Cardiac muscle cell (in vitro differentiated cells and primary cell): ENCODE measurements at places on chromosomes 3 and 15. TPM values are rescaled to one million over a fixed set of nuclear protein-coding genes. Genes with fewer than 3 reads are reported as not detected.

- DNase-seq = peak; percentile 29
- no peaks in the 10 kb centered on the region for H3K4me1 ChIP-seq
- no peak overlapping the region for H3K27ac ChIP-seq
- no peak overlapping the region for H3K4me3 ChIP-seq
- no peaks in the 10 kb centered on the region for H3K36me3 ChIP-seq
Measured at GRCh38 chr15:69712991-69713390, 260.4 kb downstream of the RPLP1 start.

DNA sequence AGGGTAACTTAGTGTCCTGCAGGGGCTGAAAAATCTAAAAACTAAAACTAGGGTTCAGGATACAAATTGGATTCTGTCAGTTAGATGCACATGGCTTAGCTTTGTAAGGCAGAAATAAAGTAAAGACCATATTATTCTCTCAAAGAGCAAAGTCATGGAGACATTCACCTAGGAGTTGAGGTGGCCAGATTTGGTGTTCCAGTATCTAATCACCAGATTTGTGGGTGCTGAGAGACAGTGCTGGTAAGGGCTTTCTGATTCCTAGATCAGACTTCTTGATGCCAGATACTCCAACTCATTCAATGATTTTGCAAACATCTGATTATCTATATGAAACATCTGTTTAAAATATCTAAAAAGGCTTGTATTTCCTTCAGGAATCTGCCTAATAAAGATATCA, 28.3 kb upstream of the TBC1D5 start:
- H3K27ac ChIP-seq = no peak overlapping the region
- no peaks in the 10 kb centered on the region for H3K4me1 ChIP-seq
- H3K4me3 ChIP-seq = no peak overlapping the region
- no peaks in the 10 kb centered on the region for H3K36me3 ChIP-seq

- no peaks in the 10 kb centered on the region for H3K36me3 ChIP-seq
- H3K4me1 ChIP-seq = peaks cover 5% of the 10 kb centered on the region
- H3K4me3 ChIP-seq = no peak within 1 kb of the TSS
- peaks cover 85% of the 10 kb centered on the region for H3K27me3 ChIP-seq
- DNase-seq = no peak
- no peak within 1 kb of the TSS for H3K27ac ChIP-seq
Measured at GRCh38 chr15:79282371-79283251, at the start of gene ANKRD34C. ANKRD34C (plus strand) TSS chr15:79282722; CDS start chr15:79293285, 10,563 bp downstream.

DNA sequence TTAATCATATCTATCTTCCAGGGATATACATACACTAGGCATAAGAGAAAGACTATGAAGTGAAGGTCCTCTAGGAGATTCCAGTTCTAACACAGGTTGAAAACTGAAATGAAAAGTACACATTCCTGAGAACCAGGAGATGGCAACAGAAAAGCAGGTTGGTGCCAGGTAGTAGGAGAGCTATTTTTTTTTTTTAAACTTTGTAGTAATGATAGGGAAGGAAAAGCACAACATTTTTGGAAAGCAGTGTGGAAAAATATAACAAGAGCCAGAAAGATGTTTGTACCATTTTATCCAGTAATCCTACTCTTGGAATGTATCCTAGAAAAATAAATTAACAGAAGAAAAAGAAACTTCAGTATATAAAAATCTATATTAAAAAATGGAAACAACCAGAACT, 189.9 kb downstream of the DTWD1 start:
- H3K36me3 ChIP-seq = no peaks in the 10 kb centered on the region
- no peaks in the 10 kb centered on the region for H3K4me1 ChIP-seq
- H3K27ac ChIP-seq = no peak overlapping the region

GRCh38 chr3:41888368-41889076, 73.4 kb downstream of the ULK4 start:
- no peak overlapping the region for H3K4me3 ChIP-seq
- H3K27ac ChIP-seq = no peak overlapping the region
- no peaks in the 10 kb centered on the region for H3K27me3 ChIP-seq
- H3K36me3 ChIP-seq = no peaks in the 10 kb centered on the region

- peaks cover 11% of the 10 kb centered on the region for H3K4me1 ChIP-seq
- no peak overlapping the region for H3K4me3 ChIP-seq
- H3K36me3 ChIP-seq = no peaks in the 10 kb centered on the region
- no peak overlapping the region for H3K27ac ChIP-seq
Measured at GRCh38 chr3:10432931-10433330, 72.5 kb downstream of the ATP2B2 start.

DNA sequence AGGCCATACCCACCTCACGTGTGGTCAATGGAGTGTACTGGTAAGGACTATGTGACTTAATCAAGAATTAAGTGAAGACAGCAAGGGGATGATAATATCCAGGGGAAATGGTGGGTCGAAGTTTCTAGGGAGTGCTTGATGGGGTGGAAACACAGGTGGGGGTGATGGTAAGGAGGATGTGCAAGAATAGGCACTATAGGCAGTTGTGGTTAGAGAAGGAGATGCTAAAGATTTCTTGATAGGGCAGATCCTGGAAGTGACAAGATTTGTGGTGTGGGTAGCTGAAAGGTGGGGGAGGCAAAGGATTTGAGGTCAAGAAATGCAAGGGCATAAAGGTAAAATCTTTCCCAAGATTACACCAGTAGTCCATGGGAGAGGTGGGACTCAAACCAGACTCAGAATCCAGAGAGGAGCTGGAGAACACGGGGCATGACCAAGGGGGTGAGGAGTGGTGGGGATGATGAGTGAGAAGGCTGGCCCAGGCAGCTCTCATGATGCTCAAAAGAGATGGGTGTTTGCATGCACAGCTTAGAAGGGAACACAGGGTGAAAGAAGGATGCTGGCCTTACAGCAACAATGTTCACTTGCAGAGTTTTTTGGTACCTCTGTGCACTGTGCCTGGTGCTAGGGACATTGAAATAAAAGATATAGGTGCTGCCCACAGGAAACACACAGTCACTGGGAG, 78.4 kb downstream of the CCR1 start:
- no peaks in the 10 kb centered on the region for H3K36me3 ChIP-seq
- H3K27ac ChIP-seq = no peak overlapping the region
- no peaks in the 10 kb centered on the region for H3K4me1 ChIP-seq
- H3K4me3 ChIP-seq = no peak overlapping the region
- no peak for DNase-seq

GRCh38 chr15:98547275-98547674, 101.1 kb upstream of the IGF1R start:
- no peak overlapping the region for H3K27ac ChIP-seq
- H3K36me3 ChIP-seq = no peaks in the 10 kb centered on the region
- no peak for DNase-seq
- peak overlapping the region; percentile 50 for H3K4me3 ChIP-seq
- H3K4me1 ChIP-seq = no peaks in the 10 kb centered on the region
- peaks cover 7% of the 10 kb centered on the region for H3K27me3 ChIP-seq

- no peaks in the 10 kb centered on the region for H3K27me3 ChIP-seq
- H3K36me3 ChIP-seq = no peaks in the 10 kb centered on the region
- no peak overlapping the region for H3K27ac ChIP-seq
- no peak for DNase-seq
- peaks cover 25% of the 10 kb centered on the region for H3K4me1 ChIP-seq
Measured at GRCh38 chr3:32595323-32595722, 24.7 kb upstream of the DYNC1LI1 start.

GRCh38 chr3:20123131-20123652, 62.8 kb downstream of the SGO1 start:
- no peaks in the 10 kb centered on the region for H3K27me3 ChIP-seq
- H3K27ac ChIP-seq = no peak overlapping the region

DNA sequence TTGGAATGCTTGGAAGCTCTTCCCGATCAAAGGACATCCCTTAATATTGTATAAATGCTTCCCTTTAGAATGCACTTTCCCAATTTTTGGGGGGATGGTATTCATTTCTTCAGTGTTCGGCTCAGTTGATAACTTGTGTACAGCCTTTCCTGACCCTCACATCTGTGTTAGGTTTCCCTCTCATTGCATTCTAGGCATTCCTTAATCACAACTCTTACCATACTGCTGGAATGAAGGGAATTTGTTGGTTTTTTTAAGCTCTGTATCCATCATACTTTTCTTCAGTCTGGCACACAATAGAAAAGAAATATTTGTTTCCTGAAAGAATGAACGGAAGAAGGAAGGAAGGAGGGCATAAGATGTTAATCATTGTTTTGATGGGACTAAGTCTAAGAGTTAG, 119.5 kb downstream of the CHST2 start:
- no peak for DNase-seq
- H3K27me3 ChIP-seq = no peaks in the 10 kb centered on the region
- no peaks in the 10 kb centered on the region for H3K36me3 ChIP-seq
- H3K27ac ChIP-seq = no peak overlapping the region
- no peak overlapping the region for H3K4me3 ChIP-seq

DNA sequence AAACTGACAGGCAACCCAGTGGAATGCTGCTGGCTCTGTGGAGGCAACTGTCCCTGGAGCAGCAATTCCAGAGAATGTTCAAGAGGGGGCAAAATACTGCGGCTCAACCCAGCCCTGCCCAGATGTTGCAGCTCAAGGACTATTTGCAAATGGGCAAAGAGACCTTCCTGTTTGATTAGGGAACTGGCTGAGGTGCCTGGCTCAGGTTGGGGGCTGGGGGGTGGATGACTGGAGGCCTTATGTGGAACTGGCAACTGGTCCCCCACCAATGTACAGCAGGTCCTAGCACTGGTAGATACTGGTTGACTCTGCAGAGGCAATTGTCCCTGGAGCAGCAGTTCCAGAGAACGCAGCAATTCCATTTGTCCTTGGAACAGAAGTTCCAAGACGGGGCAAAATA, 302.5 kb downstream of the ZPLD1 start:
- H3K4me1 ChIP-seq = no peaks in the 10 kb centered on the region
- no peak overlapping the region for H3K27ac ChIP-seq
- no peaks in the 10 kb centered on the region for H3K27me3 ChIP-seq

DNA sequence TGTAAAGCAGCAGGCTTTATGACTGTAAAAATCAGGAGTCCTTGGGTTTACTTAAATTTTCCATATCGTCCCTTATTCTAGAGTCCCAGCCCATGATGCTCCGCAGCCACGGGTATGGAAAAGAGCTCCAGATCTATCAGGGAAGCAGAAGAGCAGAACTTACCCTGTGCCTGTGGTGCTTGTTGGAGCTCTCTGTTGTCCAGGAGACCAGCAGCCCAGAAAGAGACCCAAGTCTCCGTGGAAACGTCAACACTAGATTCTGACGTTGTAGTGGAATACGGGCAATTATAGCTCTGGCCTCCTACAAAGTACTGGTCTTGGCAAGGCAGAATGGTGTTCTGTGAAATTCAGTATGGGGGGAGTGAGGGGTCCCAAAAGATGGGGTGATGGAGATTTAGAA, 2.0 kb downstream of the GMNC start:
- H3K4me3 ChIP-seq = no peak overlapping the region
- no peak for DNase-seq
- no peaks in the 10 kb centered on the region for H3K4me1 ChIP-seq
- no peaks in the 10 kb centered on the region for H3K36me3 ChIP-seq
- H3K27ac ChIP-seq = no peak overlapping the region
- H3K27me3 ChIP-seq = peaks cover 43% of the 10 kb centered on the region

DNA sequence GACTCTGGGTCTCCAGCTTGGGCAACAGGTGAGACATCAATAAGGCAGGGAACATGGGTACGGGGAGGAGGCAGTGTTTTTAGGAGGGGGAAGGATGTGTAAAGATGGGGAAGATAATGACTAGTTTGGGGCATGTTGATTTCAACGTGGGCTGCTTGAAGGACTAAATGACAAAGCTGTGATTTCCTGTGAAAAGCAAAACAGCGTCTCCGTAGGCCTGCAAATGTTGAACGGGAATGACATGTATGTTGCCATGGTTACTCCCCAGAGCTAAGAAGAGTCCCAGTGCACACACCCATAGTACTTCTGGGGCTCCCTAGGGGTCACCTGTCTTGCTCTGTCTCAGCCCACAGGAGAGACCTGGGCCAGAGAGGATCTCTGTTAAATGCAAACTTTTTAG, 71.3 kb upstream of the ETV5 start:
- no peaks in the 10 kb centered on the region for H3K36me3 ChIP-seq
- H3K4me3 ChIP-seq = no peak overlapping the region
- DNase-seq = no peak
- no peaks in the 10 kb centered on the region for H3K27me3 ChIP-seq
- H3K27ac ChIP-seq = no peak overlapping the region

- no peak overlapping the region for H3K4me3 ChIP-seq
- DNase-seq = no peak
- H3K27me3 ChIP-seq = no peaks in the 10 kb centered on the region
- H3K27ac ChIP-seq = no peak overlapping the region
Measured at GRCh38 chr15:89307791-89308190, 26.8 kb downstream of the POLG start.

DNA sequence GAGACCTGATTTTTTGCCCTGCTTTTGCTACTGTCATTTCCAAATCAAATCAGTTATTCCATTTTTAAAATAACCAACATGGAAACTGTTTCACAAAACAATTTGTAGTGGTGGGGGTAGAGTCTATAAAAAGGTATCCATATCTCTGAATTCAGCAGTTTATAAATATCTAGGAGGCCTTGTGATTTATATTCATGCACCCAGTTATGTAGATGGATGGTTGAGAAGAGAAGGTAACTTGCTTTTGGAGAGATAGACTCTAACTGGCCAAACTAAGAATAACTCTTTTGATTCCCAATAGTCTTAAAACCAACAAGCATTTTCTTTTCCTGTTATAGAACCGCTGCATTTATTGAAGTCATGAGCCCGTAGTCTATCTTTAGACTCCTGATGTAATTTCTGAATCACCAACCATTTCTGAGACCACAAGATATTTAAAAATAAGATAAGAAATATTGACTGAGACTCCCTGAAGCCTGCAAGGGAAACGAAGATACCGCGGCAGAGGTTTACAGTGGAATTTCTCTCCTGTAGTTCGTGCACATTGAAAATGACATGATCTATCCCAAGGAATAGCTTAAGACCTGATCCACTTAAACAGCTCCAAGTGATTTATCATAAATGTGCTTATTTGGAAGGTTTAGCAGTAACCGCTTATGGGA, 68.5 kb downstream of the SAMMSON start:
- peak; percentile 58 for DNase-seq
- H3K36me3 ChIP-seq = no peaks in the 10 kb centered on the region
- no peak overlapping the region for H3K27ac ChIP-seq
- H3K4me3 ChIP-seq = no peak overlapping the region
- no peaks in the 10 kb centered on the region for H3K27me3 ChIP-seq
- H3K4me1 ChIP-seq = peaks cover 12% of the 10 kb centered on the region

GRCh38 chr3:132843851-132844553, 121.8 kb upstream of the NPHP3 start:
- no peaks in the 10 kb centered on the region for H3K4me1 ChIP-seq
- no peak for DNase-seq
- H3K27me3 ChIP-seq = no peaks in the 10 kb centered on the region
- no peak overlapping the region for H3K27ac ChIP-seq
- no peak overlapping the region for H3K4me3 ChIP-seq
- H3K36me3 ChIP-seq = no peaks in the 10 kb centered on the region

- H3K4me3 ChIP-seq = peak overlapping the region; percentile 81
- H3K27me3 ChIP-seq = peaks cover 6% of the 10 kb centered on the region
- peak overlapping the region; percentile 78 for H3K27ac ChIP-seq
- peaks cover under 1% of the 10 kb centered on the region for H3K36me3 ChIP-seq
- H3K4me1 ChIP-seq = peaks cover 6% of the 10 kb centered on the region
Measured at GRCh38 chr3:126356373-126357264, 589 bp downstream of the KLF15 start.

Gene SCN11A
- 0.28 and 0.60 TPM in 2 replicates for total RNA-seq

Gene HDC
- 0.56 TPM in 1 of 2 replicates, not detected in the other for total RNA-seq

Gene SGO1
- total RNA-seq = 2.4 and 11.4 TPM in 2 replicates

Gene ADAMTS9
- total RNA-seq = 114 and 168 TPM in 2 replicates

Gene SUSD5
- 4.3 and 7.1 TPM in 2 replicates for total RNA-seq

Gene RASGRP1
- total RNA-seq = 2.6 and 4.5 TPM in 2 replicates

Gene ZNF654
- 12.0 TPM in 2 replicates for total RNA-seq
